ENCODE measurements at places on chromosomes 2 and 18. TPM values are rescaled to one million over a fixed set of nuclear protein-coding genes. Genes with fewer than 3 reads are reported as not detected.

The DPP4 gene
- total RNA-seq = 0.56 TPM

The EPB41L3 gene
- 0.41 TPM for total RNA-seq

The SOCS6 gene
- 31.4 TPM for total RNA-seq

The CFAP210 gene
- 0.27 TPM for total RNA-seq

The GULP1 gene
- 27.5 TPM for total RNA-seq

The OBSL1 gene
- total RNA-seq = 23.3 TPM

The RBBP8 gene
- 19.9 TPM for total RNA-seq

The PDIA6 gene
- 358 TPM for total RNA-seq

Data from A549 treated with Mapracorat at 1 μM for 4 hours (cell line).